ENCODE measurements at places on chromosomes 3 and 15.

DNA sequence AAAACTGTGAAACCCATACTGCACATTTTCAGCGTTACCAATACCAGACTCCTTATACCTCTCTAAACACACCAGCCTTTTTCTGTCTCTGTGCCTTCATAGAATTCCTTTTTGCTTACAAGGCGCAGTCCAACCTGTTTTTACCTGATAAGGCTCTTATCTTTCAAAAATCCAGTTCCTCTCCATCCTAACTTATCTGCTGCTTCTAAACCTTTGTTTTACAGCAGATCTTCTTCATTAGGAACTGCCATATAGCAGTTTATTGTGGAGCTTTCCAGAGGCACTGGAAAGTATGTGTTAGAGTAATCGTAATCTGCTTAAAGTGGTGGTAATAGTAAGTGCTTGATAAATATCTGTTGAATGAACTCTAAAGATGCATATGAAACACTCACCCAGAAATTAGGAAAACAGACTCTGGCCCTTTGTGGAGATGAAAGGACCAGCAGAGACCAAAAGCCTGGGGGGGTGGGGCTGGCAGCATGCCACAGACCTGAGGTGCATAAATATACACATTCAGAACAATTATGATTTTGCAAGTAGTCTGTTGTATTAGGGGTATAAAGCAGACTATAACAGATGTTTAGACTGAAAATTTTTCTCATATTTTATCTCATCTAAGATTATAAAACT is 29.3 kb downstream of the PPP2R3A start:
- DNase-seq, result no peak

DNA sequence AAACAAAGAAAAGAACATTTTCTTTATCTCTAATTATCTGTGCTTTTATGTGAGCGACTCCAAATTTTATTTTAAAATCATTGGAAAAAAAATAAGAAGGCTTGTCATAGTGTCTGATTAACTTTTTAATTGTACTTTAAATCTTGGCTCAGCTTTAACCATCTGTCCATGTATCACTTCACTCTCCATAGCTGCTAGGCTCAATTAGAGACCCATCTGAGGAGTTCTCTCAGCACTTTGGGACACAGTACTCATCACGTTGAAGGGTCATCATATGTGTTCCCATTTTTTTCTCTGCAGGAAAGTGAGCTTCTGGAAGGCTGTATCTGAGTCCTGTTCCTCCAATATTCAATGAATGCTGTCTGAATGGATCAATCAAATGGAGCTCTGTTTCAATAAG is 908.5 kb upstream of the ROBO1 start:
- DNase-seq, result no peak

DNA sequence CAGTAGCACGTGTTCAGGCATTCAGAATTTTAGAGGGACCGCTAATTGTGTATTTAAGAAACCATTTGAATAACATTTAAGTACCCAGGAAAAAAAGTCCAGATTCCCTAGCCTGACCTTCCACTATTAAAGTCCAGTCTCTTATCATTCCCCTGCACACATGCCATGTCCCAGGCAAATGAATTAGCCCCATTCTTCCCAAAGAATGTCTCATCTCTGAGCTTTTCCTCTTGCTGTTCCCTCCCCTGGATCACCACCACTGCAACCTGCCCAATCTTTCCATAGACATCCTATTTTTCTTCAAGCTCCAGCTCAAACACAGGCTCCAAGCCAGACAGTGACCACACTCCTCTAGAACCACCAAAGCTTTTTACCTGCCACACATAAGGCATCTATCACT is 25.9 kb downstream of the PLD1 start:
- no peak for DNase-seq

GRCh38 chr15:31364301-31365031 is 37.8 kb downstream of the KLF13 start:
- DNase-seq, result no peak

- DNase-seq, result no peak
Measured at GRCh38 chr3:17805461-17805940, 63.1 kb upstream of the TBC1D5 start.

- DNase-seq, result no peak
Measured at GRCh38 chr3:132804498-132804897, 82.3 kb upstream of the NPHP3 start.

DNA sequence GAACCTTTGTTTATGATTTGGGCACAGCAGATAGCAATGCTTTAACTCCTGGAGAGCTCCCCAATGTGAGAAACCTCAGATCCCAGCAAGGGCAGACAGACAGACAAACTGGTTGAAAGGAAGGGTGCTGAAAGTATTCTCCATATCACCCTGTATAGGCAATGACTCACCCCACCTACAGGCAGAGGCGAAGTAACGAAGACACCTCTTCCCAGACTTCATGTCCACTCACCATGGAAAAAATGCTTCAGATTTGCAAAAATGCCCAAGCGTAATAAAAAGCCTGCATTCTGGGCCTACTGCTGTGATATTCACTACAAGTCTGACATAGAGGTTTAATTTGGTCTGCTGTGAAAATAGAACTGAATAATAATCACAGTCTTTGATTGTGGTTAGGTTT is 50.5 kb downstream of the THBS1 start:
- peak; percentile 43 for DNase-seq

GRCh38 chr3:38648024-38648658 is 1.3 kb downstream of the SCN5A start:
- no peak for DNase-seq

DNA sequence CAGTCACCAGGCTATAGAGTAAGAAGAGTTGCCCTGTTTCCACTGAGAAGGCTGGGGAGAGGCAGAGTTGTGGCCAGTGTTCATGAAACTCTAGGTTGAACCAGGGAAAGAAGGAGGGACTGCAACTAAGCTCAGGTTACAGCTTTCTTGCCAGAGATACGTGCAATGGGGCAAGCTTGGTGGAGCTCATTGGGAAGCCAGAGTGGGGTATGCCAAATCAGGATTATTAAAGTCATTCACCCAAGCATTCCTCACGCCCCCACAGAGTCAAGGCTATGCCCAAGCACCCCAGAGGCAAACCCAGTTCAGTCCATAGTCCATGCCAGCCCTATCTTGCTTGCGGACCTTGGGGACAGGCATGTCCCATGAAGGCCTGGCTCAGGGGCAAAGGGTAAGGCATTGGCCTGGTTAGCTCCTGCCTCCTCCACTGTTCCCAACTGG is 17.6 kb downstream of the SLC6A20 start:
- no peak for DNase-seq

DNA sequence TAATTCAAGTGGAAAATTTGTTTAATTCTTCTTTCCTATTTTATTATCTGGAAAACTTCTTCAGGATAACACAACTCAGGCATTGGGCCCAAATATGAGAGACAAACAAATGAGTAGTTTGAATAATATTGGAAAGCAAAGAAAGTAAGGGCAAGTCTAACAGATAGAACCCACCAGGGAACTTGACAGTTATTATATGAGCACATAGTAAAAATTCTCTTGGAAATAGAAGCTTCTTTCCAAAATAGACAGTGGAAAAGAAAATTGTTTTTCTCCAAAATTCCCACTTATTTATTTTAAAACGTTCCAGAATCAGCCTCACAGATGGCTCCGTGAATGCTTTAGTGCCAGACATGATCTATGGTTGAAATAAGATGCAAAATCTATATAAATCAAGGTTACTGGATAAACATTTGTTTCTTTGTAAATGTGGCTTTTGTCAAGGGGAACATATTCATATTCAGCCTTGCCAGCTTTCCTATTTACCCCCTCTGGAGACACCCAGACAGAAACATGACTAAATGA is 23.9 kb downstream of the LDHAL6B start:
- DNase-seq, result peak; percentile 81

DNA sequence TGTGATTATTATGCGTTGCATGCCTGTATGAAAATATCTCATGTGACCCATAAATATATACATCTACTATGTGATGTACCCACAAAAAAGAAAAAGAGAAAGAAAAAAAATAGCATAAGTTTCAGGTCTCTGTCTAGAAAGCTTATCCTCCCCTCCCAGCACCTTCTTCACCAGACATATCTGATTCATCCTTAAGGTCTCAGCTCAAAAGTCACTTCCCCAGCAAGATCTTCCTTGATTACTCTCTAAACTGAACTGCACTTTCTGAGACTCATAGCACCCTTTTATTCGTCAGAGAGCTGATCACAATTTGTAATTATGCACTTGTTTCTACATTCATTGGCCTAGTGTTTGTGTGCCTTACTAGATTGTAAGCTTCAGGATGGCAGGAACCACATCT is 11.1 kb upstream of the PTPN9 start:
- DNase-seq, result no peak

- DNase-seq, result peak; percentile 48
Measured at GRCh38 chr3:187946163-187946691, 201.0 kb upstream of the BCL6 start.

GRCh38 chr3:72646263-72646662 is 202.0 kb downstream of the SHQ1 start:
- DNase-seq, result no peak

DNA sequence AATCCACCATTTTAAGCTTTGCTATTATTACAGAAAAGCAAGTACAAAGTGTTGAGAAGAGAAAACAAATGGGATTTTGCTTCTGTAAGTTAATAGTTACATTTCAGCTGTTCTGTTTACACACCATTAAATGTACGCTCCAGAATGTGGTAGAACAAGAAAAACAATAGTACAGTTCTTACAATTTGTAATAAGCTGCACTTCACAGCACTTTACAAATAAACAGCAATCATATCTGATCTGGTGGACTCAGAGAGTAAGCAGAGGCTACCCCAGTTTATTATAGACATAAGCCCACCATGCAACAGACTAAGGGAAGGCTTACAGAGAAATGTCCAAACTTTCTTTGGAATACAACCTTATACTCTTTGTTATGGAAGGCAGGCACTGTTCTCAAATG is 126.4 kb downstream of the OXSM start:
- no peak for DNase-seq

Measured in muscle of leg (tissue), 16 donors.